ENCODE measurements at places on chromosomes 11 and 22.
A peak's percentile ranks its signal among the peaks of the same experiment; 100 is the strongest.

- no peak for DNase-seq
Measured at GRCh38 chr22:24525416-24526037, 29.4 kb downstream of the GUCD1 start.

GRCh38 chr11:4455419-4455818 is 6.3 kb downstream of the OR52K2 start:
- no peak for DNase-seq

DNA sequence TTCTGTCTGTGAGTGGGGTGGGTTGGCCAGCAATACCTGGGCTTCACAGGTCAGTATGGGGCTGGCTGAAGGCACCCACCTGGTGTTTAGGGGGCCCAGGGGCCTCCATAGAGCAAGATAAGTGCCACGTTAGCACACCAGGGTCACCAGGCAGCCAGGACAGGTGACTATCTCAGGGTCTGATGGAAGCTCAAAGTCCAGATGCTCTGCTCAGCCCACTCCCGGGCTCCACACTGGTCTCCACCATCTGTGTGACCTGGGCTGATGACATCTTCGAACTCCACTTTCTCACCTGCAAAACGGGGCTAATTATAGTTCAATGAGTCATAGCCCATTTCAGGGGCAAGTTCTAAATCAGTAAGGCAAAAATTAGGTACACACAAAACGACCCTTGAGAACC is 39.4 kb upstream of the PRDM11 start:
- DNase-seq, result no peak

DNA sequence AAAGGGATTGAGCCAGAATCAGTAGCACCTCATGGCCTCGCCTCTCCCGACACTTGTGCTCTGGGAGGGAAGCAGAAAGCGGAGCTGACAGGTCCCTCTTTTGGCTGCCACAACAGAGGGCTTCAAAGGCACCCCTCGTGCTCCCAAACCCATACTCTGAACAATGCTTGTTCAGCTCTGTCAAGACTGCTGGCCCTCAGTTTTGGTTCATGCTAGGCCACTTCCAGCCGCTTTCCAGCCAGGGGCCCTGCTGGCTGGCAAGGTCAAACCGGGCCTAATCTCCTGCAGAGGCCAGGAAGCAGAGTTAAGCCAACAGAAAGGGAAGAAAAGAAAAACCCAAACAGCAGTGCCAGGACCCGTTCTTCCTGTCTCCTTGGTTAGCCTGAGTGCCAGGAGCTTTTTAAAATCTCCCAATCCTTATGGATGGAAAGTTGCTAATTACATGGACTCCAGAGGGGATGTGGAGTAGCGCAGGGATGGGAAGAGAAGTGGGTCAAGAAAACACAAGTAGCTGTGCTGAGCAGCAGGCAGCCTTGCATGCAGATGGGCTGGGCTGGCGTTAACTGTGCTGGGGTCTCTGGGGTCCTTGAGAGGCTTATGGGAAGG is 150.6 kb downstream of the GRIK4 start:
- DNase-seq, result no peak

DNA sequence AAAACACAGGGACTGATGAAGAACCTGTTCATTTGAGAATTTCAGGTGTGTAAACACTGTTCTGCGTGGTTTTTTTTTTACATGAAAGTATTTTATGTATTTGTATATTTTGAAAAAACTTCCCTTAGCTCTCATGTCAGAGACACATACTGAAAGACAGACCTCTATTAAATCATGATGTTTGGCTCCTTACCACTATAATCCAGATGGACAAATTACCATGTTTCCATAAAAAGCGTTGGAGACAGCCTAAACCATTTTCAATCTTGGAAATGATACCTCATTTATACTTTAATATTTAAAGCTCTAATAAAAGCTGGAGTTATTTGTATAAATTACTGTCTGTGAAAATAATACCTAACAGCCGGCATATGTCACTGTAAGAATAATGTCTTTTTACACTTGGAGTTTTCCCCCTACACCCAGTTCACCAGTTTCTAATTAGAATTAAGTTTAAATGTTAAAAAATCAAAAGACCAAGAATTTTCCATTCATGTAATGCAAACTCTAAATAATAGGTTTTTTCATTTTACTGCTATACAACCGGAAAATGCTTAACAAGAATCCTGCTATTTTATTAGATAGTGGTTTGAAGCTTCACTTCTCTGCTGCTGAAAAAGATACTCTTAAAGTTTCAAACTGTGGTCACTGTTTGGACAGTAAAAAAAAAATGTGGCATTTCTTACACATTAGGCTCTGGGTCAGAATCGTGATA is 30.8 kb downstream of the APLP2 start:
- DNase-seq, result no peak

- DNase-seq, result no peak
Measured at GRCh38 chr22:30396871-30397655, at the start of gene SEC14L2. Gene SEC14L2 (plus strand): TSS chr22:30397018. CDS start chr22:30397117, 99 bp downstream.

- no peak for DNase-seq
Measured at GRCh38 chr22:31556627-31557203, 60.4 kb downstream of the SFI1 start.

DNA sequence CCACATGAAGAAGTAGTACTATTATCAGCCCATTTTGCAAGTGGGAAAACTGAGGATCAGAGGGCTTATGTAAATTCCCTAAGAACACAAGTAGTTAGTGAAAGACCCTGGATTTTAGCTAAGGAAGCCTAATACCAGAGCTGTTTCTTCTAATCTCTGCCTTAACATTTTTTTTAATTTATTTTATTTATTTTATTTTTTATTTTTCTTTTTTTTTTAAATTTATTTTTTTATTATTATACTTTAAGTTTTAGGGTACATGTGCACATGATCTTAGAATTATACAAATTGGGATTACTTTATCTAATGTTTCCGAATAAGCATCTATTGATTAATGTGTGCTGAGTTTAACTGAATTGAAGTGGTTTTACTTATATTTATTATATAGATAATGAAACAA is 1015.3 kb downstream of the LRRC4C start:
- DNase-seq, result no peak

- no peak for DNase-seq
Measured at GRCh38 chr11:110473706-110474105, 44.0 kb downstream of the FDX1 start.

DNA sequence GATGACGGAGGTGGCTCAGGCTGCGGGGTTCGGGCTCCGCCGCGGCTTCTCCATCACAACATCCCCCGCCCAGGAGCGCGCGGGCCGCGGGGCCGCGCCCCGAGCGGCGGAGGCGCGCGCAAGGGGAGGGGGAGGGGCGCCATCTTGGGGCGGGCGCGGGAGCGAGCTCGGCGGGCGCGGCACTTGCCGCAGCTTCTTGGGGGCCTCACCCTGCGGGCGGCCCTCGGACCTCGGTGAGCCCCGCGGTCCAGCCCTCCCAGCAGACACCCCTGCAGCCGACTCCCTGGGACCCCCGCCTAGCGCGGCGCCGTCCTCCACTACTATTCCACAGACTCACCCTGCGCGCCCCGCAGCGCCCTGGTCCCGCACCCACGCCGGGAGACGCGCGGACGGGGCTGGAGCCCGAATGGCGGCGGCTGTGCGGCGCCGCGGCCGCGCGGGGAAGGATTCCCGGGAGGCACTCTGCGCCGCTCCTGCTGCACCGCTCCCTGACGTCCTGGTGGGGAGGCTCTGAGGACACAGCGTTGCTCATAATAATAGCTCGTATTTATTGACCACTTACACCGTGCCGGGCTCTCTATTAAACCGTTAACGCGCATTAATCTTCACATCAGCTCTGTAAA is at the start of gene APBB1:
TSS of gene APBB1 (minus strand) at position 86 of the 623 bp plus-strand sequence. CDS start 7,747 bp downstream, outside the sequence.
- DNase-seq, result peak; percentile 85

DNA sequence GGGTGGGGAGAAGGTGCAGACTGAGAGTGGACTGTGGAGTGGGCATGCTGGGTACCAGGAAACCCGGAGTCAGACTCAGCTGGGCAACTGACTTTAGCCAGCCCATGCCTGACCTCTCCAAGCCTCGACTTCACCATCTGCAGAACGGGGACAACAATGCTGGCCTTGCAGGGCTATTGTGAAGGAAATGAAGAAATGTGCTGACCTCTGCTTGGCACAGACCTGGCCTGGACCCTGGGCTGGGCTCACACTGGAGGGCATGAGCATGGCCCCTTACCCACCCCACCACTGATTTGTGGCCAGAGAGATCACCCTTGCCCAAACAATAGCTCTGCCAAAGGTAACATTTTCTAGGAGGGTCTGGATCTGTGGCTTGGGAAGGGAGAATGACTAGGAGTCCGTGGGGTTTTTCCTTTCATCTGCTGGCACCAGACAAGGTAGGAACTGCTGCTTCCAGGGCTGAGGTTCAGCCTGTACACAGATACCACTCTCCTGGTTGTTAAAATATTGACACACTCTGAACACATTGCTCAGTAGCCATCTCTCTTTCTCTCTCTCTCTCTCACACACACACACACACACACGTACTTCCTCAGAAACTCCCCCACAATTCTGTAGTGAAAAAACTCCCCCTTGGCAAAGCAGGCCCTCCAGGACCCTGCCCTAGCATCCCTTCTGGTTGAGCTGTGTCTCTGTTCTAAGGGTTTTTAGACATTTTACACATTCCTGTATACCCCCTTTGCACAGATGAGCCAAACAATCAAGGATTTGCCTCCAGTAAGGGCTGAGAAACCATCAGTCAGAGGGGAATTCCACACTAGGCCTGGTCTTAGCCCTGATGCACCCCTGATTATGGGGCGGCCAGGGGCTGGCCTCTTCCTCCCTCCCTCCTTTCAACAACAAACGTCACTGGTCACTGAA is 1.0 kb downstream of the MOGAT2 start:
- DNase-seq, result no peak

- no peak for DNase-seq
Measured at GRCh38 chr11:4430051-4430450, 19.0 kb upstream of the OR52K2 start.

DNA sequence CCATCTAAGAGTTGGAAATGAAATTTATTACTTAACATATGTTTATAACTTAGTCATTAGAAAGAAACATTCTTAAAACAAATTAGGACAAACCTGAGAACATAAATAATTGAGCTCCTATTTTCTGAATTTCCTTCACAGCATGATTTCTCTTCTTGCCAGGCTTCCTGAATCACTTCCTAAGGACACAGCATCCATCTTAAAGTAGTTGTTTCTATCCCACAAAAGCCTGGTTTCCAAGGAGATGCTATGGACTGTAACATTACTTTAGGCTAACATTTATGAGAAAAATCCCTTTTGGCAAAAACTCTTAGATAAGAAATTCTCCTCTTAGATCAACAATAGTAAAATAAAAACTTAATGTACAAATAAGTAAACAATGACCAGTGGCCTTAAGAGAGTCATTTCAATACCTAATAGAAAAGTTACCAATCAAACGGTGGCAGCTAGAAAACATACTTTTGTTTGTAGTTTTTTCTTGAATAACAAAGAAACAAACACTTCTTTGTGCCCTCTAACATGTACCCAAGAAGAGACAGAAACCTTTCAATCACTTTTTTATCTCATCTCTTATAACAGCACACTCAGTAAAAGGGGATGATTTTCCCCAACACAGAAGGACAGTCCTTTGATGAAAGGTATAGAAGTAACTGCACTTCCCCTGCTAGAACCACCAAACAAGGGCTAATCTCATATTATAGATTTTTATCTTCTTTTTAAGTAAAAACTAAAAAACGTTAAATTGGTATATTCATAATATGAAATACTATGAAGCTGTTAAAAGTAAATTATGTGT is 74.5 kb downstream of the TTC28 start:
- no peak for DNase-seq

- DNase-seq, result no peak
Measured at GRCh38 chr11:24496386-24496735, 492 bp upstream of the LUZP2 start.

DNA sequence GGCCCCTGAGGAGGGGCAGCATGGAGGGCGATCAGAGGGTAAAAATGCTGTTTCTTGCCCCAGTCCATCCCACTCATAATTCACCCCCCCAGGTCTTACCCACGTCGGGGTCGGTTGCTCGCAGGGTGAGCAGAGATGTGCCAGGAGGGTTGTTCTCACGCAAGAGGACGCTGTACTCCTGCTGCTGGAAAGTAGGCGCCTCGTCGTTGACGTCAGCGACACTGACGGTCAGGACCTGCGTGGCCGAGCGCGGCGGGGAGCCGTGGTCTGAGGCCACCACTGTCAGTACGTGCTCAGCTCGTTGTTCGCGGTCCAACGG is 10.3 kb upstream of the TPP1 start:
- DNase-seq, result no peak

- DNase-seq, result no peak
Measured at GRCh38 chr11:85232559-85232958, 394.6 kb downstream of the DLG2 start.

DNA sequence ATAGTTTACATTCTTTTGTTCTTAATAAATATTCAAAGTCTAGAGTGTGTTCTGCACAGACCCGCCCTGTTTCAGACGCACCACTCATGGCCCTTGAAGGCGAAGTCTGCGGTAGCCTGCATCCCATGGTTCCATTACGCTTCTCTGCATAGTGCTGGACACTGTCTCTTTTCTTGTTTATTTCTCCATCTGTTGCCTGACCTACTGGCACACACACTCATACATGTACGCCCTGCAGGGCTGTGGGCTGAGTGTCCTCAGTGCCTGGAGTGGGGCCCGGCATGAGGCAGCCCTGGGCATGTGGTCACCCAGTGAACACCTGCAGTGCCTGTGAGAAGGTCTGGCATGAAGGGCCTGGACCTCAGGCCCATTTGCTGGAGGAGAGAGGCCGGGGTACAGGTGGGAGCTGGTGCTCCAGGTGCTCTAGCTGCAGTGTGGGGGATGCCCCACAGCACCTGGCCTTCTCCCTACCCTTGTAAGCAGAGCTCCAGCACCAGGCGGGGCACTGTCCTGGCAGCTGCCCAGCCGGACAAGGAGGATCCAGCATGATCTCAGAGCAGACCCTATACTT is 404.1 kb downstream of the TBC1D22A start:
- DNase-seq, result peak; percentile 47

- DNase-seq, result no peak
Measured at GRCh38 chr22:26568207-26568706, 21.7 kb downstream of the TPST2 start.

- peak; percentile 84 for DNase-seq
Measured at GRCh38 chr22:28051787-28052356, 132.8 kb upstream of the PITPNB start.

DNA sequence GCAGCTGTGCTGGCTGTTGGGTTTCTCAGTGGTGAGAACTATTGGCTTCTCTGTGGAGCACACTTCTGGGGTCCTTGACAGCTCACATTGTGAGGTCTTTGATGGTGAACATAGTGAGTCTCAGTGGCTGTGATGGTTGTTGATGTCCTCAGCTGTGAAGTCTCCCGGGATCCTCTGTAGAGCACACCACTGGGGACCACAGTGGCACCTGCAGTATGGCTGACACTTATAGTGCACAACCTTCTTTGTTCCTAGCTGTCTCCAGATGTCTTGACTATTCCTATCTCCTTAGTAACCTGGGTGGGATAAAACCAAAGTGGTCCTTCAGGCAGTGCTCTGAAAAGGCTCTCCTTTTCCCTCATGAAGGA is 34.3 kb upstream of the CHORDC1 start:
- no peak for DNase-seq
